ENCODE measurements at places on chromosomes 11 and 22.

GRCh38 chr11:116607027-116607426 lies 165.8 kb downstream of the BUD13 start:
- no peak for DNase-seq

DNA sequence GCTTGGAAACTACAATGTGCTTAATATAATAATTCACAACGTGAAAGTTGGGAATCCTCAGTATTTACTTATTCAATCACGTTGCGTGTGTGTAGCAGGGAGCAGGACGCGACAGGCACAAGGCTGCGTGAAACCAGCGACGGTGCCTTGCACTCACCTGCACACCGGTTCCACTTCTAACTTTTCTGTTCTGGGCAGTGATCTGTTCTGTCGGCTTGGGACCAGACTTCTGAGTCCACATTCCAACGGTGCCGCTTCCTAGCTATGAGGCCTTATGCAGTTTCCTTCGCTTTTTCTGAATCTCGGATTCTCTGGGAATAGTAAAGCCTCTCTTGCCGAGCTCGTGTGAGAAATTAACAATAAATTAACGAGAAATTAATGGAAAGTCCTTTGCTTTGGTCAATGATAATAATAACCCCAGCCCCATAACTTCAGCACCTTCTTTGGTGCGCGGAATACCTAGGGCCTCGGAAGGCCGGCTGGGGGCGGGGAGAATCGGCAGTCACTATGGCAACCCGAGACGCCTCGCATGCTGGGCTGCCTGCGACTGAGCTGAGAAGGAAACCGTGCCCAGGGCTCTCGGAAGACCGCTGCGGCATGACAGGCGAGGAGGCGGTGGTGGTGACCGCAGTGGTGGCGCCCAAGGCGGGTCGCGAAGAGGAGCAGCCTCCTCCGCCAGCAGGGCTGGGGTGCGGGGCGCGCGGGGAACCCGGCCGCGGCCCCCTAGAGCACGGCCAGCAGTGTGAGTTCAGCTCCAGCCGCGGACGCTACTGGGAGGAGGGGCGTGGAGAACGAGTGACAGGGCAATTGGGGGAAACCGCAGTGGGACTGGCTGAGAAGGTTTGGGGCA lies at the start of gene C11orf97:
TSS of gene C11orf97 (plus strand) at position 530 of the 850 bp plus-strand sequence. CDS start at position 598, 68 bp downstream.
- DNase-seq = peak; percentile 65

DNA sequence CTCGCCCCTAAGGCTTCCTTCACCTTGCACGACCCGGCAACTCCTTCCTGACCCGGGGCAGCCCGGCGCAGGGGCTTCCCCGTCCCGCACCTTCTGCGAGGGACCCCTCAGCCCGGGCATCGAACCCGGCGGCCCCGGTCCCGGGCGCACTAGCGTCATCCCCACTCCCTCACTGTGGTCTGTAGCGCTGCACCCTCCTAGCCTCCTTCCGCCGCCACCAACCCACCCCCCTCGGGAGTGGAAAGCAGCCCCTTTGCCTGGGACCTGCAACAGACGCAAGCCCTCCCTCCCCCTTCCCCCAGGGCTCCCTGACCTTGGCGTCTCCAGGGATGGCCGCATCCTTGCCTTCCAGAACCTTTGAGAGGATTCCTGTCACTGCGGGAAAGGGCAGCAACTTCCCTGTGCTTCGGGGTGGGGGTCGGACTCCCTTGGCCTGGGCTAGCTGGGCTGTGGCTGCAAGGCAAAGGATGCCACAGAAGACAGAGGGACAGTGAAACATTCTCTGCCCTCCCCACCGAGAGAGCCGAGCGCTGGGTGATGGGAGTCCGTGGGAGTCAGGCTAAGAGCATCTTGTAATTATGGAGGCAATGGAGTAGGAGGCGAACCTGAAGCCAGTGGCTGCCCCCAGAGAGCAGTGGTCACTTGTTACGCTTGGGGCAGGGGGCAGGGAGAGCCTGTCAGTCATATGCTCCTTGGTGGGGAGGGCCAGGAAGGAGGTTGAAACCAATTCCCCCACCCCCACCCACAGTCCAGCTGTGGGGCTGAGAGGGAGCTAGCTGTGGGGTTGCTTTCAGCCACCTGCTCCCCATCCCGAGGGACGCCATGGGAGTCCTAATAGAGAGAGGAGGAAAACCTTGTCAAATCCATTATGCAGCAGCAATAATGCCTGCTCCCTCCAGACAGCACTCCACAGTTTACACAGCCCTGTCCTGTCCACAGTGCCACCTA lies 920 bp downstream of the TMEM132A start:
- DNase-seq = no peak

DNA sequence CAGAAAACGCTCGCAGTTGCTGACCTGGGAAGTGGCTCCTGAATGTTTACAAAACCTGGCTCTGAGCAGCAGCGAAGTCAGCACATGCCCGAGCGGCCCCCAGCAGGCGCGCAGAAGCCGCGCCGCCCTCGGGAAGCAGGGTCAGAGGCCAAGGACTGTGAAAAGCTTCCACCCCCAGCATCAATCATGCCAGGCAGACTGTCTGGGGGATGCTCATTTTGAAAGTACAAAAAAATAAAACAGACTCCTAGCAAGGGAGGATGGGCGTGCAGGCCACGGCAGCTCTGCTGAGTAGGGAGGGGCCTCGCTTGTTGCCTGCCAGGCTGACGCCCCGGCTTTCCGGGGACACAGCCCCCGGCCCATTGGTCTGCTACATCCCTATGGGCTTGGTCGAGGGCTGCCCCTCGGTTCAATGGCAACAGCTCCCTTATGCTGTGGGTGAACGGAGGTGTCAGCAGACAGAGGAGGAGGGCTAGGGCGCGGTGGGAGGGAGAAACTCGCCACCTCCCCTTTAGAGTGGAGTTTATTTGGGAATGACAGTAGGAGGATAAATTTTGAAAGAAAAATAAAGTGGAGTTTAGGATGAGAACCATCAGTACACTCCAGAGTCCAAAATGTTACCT lies 37.7 kb upstream of the GNB1L start:
- peak; percentile 33 for DNase-seq

GRCh38 chr11:95375451-95375850 lies 144.4 kb upstream of the SESN3 start:
- no peak for DNase-seq

GRCh38 chr11:13009476-13009920 lies 382 bp downstream of the RASSF10 start:
- DNase-seq = peak; percentile 32

GRCh38 chr11:128179039-128179438 lies 408.3 kb downstream of the ETS1 start:
- DNase-seq = no peak

DNA sequence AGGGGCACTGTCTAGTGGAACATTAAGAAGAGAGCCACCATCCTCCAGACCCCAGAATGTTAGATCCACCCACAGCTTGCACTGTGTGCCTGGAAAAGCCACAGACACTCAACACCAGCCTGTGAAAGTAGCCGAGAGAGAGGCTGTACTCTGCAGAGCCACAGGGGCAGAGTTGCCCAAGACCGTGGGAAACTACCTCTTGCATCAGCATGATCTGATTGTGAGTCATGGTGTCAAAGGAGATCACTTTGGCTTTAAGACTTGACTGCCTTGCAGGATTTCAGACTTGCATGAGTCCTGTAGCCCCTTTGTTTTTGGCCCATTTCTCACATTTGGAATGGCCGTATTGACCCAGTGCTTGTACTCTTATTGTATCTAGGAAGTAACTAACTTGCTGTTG lies 115.9 kb upstream of the CCDC179 start:
- no peak for DNase-seq

- peak; percentile 72 for DNase-seq
Measured at GRCh38 chr22:32378707-32379272, 21.1 kb downstream of the RFPL3 start.

All from right hindlimb (tissue), 1 donor.